ENCODE measurements at places on chromosomes 5 and 9.

- no peak for DNase-seq
These were observed 64.8 kb downstream of the PDZD2 start for GRCh38 chr5:31703757-31704156.

DNA sequence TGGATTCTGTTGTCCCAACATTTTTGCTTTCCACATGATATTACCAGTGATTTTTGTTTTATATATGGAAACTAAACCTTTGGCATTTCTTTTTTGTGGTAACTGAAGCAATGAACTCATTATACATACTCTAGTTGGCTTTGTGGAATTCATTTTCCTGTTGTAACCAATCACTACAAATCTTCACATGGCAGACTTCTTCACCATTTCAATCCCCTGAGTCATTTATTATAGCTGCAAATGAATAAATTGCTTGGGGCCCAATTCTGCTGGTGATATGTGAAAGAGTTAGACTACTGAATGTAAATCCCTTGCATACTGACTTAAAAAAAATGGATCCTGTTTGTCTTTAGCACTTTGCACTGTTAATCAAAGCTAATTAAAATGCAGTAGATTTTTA, 1709.6 kb upstream of the WWC1 start:
- DNase-seq = peak; percentile 88

GRCh38 chr9:32422237-32422806, 37.9 kb downstream of the ACO1 start:
- no peak for DNase-seq

DNA sequence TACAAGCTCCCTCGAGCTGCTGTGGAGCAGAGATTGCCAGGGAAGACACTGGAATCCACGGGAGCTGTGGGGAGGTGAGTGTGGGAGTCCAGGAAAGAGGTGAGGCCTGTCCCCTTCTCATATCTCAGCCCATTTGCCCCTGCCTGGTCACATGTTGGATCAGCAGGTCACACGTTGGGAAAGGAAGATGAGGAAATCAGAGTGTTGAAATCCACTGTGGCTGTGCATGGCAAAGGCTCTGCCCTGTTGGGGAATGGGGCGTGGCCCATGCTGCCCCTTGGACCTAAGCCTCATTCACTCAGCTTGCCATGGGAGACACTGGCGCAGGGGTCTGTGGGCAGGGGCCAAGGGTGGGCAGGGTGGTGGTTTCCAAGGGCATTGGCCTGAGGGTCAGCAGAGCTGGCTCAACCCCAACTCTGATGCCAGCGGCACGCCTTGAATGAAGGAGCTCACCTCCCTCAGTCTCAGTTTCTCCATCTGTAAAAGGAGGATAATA, 85.4 kb upstream of the CPEB4 start:
- no peak for DNase-seq

GRCh38 chr5:93088592-93089389, 492.2 kb downstream of the NR2F1-AS1 start:
- DNase-seq = no peak

- no peak for DNase-seq
These were observed 78.6 kb downstream of the AMBP start for GRCh38 chr9:113999256-114000062.

DNA sequence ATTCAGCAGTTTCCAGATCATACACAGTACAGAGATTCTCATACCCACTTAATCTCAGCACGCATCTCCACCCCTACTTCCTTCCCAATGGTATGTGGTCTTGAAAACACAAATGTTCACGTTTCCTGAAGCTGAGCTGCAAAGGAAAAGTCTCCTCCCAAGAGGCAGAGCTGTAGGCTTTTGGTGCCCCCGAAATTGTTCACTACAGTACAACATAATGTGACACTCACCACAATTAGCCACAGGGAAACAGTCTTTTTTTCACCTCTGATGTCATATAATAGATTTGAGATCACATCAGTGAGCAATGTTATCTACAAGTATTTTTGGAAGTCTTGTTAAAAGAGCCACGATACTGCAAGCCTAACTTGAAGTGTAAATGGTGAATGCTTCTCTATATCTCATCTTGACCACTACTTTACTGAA, 40.2 kb downstream of the NFIB start:
- no peak for DNase-seq

GRCh38 chr9:125991886-125992529, 244.8 kb downstream of the PBX3 start:
- DNase-seq = no peak

DNA sequence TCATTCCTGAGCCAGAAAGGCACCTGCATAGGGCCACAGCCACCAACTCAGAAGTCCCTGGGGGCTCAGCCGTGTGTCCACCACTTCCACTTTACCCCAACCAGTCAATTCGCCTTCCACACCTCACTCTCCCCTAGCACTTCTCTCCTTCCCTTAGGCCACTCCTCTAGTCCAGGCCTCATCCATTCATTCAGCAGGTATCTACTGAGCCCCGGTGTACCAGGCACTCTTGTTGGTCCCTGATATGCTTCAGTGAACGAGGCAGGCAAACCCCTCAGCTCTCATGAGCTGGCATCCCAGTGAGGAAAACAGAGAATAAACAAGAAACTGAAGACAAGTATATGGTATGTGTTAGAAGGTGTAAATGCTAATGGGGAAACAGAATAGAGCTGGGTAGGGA, 28.7 kb downstream of the NDUFA8 start:
- no peak for DNase-seq

- DNase-seq = peak; percentile 19
These were observed 471.8 kb downstream of the KIF4B start for GRCh38 chr5:155485386-155485785.

- peak; percentile 65 for DNase-seq
These were observed at the start of gene LTC4S for GRCh38 chr5:179793468-179794139. Gene LTC4S (plus strand): TSS chr5:179793986. CDS start chr5:179794081, 95 bp downstream.

GRCh38 chr5:143030349-143030748, 260.2 kb downstream of the ARHGAP26 start:
- DNase-seq = no peak

DNA sequence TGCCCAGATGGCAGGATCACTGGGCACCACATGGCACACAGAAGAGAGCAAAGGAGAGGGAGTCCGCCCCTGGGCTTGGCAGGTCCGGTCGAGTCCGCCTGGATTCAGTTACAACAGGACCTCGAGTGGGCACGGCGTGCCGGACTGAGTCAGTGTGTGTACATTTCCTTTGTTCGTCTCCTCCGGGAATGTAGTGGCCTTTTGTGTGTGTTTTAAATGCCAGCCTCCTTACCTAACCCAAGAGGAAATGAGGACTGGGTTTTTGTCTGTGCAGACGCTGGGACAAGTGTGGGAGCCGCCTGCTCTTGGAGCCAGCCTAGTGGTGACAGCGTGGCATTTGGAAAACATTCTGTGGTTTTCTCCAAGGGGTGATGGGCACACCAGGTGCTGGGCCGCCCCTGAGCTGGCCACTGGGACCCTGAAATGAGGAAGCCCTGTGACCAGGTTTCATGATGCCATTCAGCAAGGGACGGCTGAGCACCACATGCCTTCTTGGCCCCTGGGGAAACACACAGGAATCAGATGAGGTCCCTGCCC, 9.6 kb downstream of the NEK6 start:
- peak; percentile 62 for DNase-seq

GRCh38 chr9:13351778-13352386, 72.4 kb upstream of the MPDZ start:
- peak; percentile 72 for DNase-seq

GRCh38 chr5:176671890-176672747, 24.8 kb downstream of the TSPAN17 start:
- DNase-seq = no peak

DNA sequence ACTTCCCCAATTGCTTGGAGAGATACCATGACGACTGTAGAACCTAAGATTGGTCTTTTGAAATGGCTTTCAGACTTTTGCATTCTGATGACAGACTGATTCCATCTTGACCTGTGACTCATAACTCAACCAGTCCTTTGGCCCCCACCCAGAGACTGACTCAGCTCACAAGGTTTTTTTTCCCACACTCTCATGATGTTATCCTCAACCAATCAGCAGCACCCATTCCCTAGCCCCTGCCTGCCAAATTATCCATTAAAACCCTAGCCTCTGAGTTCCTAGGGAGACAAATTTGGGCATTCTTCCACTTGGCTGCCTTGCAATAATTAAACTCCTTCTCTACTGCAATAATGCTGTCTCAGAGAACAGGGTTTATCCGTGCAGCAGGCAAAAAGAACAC, 1263.3 kb upstream of the CDH9 start:
- peak; percentile 82 for DNase-seq

- DNase-seq = no peak
These were observed 997.1 kb downstream of the CDH18 start for GRCh38 chr5:18990852-18991251.

DNA sequence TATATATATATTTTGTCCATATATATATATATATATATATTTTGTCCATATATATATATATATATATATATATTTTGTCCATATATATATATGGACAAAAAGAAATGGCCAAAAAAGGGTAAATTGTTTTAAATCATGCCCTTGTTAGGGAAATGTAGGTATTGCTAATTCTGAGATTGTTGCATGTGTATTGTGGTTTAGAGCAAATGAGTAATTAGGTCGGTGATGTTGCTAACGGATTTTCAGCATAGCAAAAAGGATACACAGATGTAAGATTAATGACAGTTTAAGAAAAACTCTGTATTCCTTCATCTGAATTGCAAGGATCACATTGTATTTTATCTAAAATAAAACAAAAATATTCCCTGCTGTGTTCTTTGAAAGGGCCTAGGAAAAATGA, 40.2 kb downstream of the OSTF1 start:
- no peak for DNase-seq

DNA sequence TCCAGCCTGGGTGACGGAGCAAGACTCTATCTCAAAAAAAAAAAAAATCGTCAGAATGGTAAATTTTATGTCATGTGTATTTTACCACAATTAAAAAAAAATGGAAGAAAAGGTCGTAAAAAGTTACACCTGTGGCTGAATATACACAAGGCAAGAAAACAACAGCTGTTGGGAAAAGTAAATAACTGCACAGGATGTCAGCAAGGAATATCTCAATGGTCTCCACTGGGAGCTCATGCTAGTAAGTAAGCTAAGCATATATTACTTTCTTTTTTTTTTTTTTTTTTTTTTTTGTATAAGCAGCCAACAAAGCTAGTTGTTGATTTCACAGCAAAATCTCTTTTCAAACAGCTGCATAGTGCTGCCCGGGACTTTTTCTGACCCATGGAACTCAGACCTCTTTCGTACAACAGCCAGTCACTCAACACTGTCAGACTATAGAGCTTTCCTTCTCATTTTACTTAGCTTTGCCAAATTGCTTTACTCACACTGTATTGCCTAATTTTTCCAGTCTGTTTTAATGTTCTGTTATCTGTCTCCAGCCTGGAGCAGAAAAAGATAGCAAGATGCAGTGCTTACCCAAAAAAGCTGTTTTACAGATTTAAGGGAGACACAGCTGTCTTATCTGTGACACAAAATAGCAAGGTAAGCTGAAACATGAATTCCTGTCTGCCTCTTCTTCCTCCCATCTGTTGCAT, 175.9 kb downstream of the ENC1 start:
- no peak for DNase-seq

- DNase-seq = no peak
These were observed 110.6 kb downstream of the MLLT3 start for GRCh38 chr9:20511686-20512085.

DNA sequence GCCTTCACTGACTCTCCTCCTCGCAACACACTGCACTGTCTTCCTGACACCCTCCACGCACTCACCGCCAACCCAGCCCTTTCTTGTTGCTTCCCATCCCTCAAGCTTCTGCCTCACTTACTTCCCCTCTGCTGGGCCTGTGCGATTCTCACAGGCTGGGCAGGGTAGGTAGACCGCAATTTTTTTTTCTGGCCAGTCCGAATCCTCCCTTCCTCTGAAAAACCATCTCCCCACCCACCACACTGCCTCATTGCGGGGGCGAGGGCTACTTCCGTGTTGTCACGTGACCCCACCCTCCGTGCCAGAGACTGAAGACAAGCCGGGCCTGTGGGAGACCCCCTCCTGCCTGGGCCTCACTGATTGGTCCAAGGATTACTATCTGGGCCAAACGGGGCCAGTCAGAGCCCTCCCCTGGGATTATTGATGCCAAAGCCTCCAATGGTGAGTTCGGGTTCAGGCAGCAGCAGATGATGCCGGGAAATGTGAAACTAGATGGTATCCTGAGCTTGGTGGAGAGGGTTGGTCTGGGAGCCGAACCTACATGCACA, 73.1 kb downstream of the STK10 start:
- DNase-seq = no peak

GRCh38 chr5:14809369-14810155, 62.0 kb downstream of the ANKH start:
- DNase-seq = peak; percentile 85

DNA sequence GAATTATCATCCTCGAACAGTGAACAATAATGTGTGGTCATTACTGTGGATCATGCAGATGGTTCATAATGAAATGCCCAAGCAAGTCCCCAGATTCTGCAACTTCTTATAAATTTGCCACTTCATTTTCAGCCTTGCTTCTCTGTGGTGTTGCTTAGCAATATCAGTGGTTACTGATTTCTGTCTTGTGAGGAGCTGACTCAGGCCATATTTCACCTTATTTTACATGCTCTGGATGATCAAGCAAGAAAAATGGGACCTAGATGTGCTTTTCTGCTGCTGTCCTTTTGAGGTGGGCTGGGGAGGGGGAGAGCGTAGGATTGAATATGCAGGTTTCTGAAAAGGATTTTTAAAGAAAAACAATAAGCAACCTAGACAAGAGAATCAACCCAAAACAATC, 188.3 kb downstream of the SLC24A2 start:
- DNase-seq = no peak

DNA sequence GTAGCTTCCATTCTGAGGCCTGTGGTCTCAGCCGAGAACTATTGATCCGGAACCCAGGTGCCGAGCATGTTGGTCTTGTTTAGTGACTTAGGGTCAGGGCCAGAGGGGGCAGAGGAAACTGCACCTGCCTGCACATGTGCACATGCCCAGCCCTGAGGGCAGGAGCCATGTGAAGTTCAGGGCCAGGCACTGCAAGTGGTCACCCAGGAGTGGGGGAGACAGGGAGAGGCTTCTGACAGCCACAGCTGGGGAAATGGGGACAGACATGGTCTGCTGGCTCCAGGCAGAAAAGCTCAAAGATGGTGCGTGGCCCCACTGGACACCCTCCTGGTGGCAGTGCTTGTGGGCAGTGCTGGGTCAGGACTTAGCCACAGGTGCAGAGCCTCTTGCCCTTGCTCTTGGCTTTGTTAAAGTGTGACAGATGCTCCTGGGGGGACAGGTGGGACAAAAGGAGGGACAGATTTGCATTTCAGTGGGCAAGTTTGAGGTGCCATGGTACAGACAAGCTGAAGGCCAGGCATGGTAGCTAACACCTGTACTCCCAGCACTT, 134.4 kb downstream of the CACNA1B start:
- no peak for DNase-seq

- DNase-seq = no peak
These were observed 10.0 kb downstream of the LCP2 start for GRCh38 chr5:170287532-170287931.

DNA sequence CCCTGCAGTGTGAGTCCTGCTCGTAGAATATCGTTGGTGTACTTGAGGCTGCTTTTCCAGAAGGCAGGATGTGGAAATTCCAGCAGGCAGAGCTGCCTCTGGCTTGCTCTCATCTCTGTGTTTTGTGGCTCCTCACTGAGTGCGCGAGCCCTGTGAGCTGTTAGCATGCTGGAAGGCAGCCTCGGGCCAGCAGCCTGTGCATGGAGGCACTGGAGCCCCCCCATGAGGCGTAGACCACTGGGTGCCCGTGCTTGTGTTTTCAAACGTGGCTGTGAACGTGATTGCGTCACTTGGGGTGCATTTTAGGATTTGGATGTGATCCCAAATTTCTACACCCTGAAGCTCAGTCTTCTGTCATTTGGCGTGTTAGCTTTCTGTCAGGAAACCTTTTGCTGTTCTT, 3.2 kb downstream of the WDR5 start:
- DNase-seq = peak; percentile 45

- no peak for DNase-seq
These were observed 80.8 kb downstream of the TSPAN17 start for GRCh38 chr5:176727983-176728675.
